ENCODE measurements at places on chromosomes 12 and 14.
A peak's percentile ranks its signal among the peaks of the same experiment; 100 is the strongest.

- DNase-seq: peak; percentile 98
Measured at GRCh38 chr12:76020731-76021672, 10.6 kb downstream of the PHLDA1 start.

DNA sequence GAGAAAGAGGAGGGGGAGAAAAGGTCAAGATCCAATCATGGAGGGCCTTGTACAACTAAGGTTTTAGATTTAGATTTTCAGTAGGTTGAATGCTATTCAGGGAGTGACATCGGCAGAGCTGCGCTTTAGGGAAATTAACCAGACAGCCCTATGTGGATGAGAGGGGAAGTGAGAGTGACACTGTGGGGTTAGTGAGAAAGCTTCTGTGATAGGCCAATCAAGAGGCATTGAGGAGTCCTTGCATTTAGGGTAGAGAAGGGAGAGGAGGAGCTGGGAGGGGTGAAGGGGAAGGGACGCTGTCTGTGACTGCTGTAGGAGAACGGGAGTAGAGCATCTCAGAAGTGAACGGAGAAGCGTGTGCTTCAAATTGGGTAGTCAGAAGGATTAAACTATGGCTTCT, 3.4 kb downstream of the HSD17B6 start:
- no peak for DNase-seq

DNA sequence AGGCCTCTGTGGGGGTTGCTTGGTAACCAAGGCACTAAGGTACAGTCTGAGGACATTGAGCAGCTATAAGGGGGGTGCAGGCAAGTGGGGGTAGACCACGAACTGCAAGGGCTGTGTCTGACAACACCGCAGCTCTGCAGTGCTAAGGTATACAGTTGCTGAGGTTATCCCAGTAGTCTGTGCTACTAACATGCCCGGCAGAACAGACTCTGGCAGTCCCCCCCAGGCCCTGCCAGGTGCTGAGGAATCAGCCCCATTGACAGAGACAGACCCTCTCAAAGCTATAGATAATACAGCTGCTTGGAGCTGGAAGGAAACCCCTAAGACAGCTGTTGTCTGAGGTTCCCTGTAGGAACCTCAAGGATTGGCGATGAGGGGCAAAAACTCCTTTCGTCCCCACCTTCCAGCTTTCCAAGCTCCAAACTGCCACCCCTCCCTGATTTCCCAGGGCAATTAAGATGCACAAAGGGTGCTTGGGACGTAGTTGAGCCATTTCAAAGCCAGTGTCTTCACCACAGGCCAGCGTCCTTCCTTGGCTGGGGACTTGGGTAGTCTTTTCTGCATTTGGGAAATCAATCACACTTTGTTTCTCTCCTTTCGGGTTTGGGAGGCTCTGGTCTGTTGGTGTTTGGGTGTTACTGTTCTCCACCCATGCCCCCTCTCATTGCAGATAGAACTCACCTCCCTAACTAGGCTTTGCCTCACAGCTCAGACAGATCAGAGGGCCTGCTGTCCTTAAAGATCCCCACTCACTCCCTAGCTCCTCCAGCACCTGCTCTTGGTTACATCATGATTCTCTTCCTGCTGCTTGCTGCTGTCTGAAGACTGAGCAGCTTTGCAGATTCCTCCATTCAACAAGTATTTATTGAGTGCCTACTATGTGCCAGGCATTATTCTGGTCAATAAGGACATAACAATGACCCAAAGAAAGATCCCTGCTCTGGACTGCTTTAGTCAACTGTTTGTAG, 2.0 kb upstream of the MYH7 start:
- DNase-seq: no peak

- DNase-seq: peak; percentile 45
Measured at GRCh38 chr14:75059642-75060041, 4.2 kb downstream of the ACYP1 start.

GRCh38 chr12:106170285-106170684, 31.5 kb upstream of the NUAK1 start:
- DNase-seq: peak; percentile 80

- no peak for DNase-seq
Measured at GRCh38 chr12:128266086-128266485, 884 bp upstream of the TMEM132C start.

DNA sequence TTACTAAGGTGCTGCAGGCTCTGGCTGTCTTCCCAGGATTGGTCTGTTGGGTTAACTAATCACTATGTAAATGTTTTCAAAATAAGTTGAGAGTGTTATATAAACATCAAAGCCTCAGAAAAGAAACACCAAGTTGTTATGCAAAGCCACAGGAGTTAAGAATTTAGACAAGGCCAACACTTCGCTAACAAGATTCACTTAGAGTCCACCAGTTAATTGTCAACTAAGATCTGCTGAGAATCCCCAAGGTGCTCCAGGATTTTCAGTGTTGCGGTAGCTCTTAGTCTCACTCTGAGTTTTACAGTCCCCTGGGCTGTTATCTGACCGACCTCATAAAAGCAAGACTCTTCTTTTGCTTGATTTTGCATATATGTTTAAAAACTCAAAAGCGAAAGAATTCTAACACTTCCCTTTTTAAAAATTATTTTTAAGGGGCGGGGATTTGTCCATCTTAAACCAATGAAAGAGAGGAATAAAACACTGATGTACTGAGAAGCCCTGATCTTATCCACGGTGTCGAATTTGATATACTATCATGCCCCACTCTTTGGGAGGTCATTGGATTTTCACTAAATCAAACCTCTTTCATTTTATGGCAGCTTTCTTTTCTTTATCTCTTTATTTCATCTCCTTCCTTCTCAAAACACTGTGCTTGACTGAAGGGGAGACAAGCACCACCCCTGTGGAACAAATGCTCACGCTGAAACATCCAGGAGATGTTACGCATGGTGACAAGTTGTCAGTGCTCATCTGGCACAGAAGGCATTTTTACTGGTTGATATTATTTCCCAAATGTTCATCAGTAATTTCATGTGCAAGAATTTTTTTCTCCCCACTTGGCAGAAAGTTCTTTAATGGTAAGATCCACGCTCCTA, 7.0 kb downstream of the NIN start:
- DNase-seq: peak; percentile 31

DNA sequence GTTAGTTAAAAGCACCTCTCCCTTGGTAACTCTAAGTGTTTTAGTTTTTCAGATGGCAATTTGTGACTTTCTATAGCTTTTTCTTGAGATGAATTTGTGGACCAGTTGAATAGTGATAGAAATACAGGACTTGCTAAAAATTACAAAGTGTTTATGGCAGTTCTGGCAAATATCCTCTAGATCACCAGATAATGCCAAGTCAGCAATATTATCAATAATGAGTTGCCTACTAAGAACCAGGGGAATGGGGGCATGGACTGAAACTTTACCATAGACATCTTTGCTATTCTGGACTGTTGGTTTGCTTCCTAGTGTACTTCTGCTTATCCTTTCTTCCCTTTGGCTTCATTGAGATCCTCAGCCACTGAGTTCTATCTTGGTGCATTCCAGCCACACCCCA, 584.2 kb downstream of the DIO2 start:
- DNase-seq: no peak

DNA sequence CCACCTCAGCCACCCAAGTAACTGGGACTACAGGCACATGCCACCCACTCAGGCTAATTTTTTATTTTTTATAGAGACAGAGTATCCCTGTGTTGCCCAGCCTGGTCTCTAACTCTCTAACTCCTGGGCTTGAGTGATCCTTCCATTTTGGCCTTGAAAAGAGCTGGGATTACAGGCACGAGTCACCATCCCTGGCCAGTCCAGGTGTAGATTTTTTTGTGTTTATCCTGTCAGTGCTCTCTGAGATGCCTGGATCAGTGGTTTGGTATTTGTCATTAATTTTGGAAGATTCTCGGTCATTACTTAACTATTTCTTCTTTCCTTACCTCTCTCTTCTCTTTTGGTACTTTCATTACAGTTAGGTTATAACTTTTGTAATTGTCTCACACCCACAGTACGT, 5.3 kb upstream of the HIF1A start:
- no peak for DNase-seq

DNA sequence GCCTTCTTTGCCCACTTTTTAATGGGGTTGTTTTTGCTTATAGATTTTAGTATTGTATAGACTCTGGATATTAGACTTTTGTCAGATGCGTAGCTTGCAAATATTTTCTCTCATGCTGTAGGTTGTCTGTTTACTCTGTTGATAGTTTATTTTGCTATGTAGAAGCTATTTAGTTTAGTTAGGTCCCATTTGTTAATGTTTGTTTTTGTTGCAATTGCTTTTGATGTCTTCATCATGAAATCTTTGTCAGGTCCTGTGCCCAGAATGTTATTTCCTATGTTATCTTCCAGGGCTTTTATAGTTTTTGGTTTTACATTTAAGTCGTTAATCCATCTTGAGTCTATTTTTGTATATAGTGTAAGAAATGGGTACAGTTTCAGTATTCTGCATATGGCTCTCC, 30.0 kb upstream of the LYZ start:
- DNase-seq: no peak

DNA sequence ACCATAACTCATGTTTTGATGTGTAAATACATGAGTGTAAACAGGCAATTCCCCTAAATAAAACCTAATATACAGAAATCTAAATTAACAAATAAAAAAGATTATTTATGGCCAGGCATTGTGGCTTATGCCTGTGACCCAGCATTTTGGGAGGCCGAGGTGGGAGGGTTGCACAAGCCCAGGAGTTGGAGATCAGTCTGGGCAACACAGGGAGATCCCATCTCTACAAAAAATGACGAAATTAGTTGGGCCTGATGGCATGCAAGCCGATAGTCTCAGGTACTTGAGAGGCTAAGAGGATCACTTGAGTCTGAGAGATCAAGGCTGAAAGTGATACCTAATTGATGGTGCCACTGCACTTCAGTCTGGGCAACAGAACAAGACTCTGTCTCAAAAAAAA, 48.7 kb downstream of the BCAT1 start:
- no peak for DNase-seq

DNA sequence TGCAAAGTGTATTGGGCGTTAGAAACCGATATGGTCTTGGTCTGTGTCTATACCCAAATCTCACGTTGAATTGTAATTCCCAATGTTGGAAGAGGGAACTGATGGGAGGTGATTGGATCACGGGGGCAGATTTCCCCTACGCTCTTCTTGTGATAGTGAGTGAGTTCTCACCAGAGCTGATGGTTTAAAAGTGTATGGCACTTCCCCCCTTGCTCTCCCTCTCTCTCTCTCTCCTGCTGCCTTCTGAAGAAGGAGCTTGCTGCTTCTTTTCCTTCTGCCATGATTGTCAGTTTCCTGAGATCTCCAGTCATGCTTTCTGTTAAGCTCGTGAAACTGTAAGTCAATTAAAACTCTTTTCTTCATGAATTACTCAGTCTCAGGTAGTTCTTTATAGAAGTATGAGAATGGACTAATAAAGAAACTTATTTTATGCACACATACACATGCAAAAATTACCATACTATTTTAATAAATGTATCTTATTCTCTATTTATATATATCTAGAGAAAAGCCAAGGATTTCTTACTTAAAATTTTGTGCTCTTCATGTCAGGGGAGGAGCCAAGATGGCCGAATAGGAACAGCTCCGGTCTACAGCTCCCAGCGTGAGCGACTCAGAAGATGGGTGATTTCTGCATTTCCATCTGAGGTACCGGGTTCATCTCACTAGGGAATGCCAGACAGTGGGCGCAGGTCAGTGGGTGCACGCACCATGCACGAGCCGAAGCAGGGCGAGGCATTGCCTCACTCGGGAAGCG, 1891.0 kb upstream of the FLRT2 start:
- no peak for DNase-seq

- DNase-seq: no peak
Measured at GRCh38 chr14:68670359-68670715, 122.5 kb downstream of the ZFP36L1 start.
